Central memory CD8-positive, alpha-beta T cell (primary cell): ENCODE measurements at places on chromosomes 5 and 9.

GRCh38 chr5:132205385-132206125, 22.1 kb downstream of the P4HA2 start:
- no peak for DNase-seq

DNA sequence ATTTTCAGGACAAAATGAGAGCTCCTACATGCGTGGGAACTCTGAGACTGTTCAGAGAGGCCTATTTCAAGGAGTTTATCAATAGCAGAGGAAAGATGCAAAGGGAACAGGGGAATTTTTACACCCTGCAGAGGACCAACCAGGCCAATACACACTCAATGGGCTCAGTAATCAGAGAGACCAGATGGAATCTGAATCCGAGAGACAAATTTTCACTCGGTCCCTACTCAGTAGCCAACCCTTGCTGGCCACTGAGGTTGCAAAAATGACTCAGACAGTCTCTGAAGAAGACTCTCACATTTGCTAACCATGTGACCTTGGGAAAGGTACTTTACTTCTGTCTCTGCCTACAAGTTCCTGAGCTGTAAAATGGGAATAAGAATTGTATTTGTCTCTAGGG, 479.4 kb downstream of the CDK5RAP2 start:
- DNase-seq: no peak

GRCh38 chr9:26077860-26078259, 399.6 kb upstream of the TUSC1 start:
- DNase-seq: no peak

- no peak for DNase-seq
These were observed 71.9 kb downstream of the ZNF354C start for GRCh38 chr5:179131886-179132585.

- no peak for DNase-seq
These were observed 166.7 kb downstream of the GAPVD1 start for GRCh38 chr9:125428060-125428901.

GRCh38 chr9:120842685-120843485, at the start of gene PSMD5:
TSS of gene PSMD5 (minus strand) at chr9:120842922. CDS start at chr9:120842909, 13 bp downstream.
- peak; percentile 86 for DNase-seq

- DNase-seq: no peak
These were observed 11.7 kb upstream of the FGF1 start for GRCh38 chr5:142697356-142698255.

DNA sequence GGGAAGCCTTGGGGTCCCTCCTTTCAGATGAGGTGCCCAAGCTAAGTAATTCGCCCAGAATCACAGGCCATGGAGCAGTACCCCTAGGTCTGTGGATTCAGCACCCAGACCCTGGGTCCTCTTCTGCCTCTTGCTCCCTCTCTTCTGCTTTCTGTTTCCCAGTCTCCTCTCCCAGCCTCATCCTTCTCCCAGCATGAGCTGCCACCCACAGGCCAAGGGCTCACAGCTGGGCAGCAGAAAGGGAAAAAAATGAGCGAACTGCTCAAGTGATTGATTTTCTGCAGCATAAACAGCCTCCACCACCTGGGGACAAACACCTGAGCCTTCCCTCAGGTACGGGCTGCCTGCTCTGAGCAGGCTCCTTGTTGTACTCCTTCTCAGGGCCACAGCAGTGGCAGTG, 113.9 kb upstream of the SAP30L start:
- no peak for DNase-seq

GRCh38 chr9:99385814-99386279, 163.8 kb downstream of the SEC61B start:
- DNase-seq: no peak

DNA sequence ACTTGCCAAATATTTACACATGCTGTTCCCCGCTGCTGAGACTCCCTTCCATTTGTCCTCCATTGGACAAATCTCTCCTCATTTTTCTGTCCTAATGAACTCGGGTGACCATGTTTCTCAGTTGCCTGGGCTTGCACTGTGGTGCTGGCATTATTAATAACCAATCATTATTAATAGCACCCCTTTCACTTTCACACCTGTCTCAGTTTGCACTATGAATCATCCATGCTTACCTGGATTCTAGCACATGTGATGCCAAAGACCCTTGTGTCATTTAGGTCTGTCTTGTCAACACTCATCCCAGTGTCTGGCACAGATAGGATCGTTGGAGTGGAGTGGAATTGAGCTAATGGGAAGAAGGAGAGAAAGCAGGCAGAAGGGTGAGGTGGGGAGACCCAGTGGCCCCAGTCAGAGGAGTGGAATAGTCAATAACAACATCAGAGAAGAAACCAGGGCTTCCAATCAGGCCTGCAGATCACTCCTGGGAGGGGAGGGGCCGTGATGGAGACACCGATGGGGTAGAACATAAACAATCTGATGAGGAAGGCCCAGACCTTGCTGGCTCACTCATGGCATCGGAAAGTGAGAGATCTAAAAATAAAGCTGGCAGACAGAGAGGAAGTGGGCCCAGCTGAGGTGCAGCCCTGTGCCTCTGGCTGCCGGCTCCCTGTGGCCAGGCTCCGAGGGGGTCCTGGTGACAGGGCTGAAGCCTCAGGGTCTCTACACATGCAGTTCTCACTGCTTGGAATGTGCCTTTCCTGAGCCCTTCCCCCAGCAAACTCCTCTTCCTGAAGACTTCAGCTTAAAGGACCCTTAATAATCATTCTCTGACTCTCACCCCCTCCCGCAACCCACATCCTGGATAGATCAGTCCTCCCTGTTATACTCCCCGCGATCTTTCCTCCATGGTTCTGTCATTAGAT, 33.5 kb upstream of the CRB2 start:
- peak; percentile 37 for DNase-seq
